Stimulated activated naive CD4-positive, alpha-beta T cell treated with Interleukin-2 at 50 U/mL for 16 hours (primary cell): ENCODE measurements at places on chromosomes 1 and 21.

- no peak for DNase-seq
Measured at GRCh38 chr1:182297335-182297734, 94.3 kb downstream of the GLUL start.

- no peak for DNase-seq
Measured at GRCh38 chr21:42120101-42120902, 49.2 kb downstream of the UMODL1 start.

DNA sequence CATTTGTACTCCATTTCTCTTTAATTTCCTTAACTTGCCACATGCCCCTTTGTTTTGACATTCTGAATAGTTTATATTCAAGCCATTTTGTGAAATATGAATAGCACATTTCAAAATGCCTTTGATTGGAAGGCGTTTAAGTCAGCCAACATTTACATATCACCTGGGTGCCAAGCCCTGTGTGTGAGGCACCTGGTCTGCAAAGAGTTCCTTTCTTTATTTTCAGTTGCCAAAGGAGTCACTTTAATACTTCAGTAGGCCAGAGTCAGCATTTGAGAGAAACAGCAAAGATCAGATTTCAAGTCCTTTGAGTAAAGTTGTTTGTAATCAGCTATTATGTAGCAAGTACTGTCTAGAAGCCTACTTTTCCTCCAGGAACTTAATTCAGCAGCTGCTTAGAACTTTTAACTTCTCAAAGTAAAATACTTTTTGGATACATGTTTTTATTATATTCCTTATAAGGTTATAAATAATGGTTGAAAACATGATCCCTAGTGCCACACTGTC lies 70.8 kb downstream of the DTL start:
- no peak for DNase-seq

GRCh38 chr1:160911441-160911840 lies 26.5 kb upstream of the ITLN1 start:
- DNase-seq = no peak

DNA sequence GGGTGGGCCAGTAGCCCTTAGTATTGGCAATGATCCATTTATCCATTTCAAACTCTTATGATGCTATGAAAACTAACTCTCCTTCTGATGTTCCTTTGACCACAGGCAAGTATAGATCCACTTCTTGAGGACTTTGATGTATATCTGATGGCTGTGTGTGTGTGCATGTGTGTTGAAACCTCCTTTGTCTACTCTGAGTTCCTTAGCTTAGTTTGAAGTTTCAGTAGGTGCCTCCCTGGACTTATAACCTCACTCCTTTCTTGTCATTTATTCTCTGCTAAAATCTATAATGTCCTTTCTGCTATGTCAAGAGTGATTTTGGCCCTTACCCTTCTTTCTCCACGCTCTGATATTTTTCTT lies 409.3 kb downstream of the PRDM2 start:
- no peak for DNase-seq

DNA sequence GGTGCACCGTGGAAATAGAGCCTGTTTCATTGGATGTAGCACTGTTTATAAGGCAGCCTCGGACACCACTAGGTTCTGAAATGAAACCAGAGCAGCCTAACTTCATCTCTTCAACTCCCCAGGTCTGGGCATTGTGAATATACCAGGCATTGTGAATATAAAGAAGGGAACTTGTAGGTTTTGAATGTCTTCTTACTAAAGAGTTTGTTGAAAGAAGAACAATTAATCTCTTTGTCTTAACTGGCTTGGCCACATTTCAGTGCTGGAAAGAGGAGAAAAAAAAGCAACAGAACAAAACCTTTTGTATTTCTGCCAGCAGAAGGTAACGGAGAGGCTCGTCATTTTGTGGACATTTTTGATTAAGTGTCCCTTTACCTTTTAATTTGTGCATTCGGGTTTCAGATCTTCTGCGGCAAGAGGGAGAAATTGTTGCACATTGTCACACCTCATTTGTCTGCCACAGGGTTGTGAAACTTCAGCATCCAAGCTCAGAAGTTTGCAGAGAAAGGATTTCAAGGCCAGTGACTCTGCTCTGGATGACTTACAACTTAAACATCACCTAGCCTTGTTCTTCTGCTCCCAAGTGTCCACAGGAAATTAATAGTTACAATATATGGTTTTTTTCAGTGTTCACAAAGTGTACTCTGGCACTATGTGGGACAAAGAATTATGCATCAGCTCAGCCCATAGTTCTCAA lies 158.3 kb downstream of the KAZN start:
- DNase-seq = no peak

- DNase-seq = no peak
Measured at GRCh38 chr1:219697682-219698081, 84.8 kb upstream of the ZC3H11B start.
